Mammary epithelial cell (primary cell): ENCODE measurements at places on chromosomes 4 and X.

DNA sequence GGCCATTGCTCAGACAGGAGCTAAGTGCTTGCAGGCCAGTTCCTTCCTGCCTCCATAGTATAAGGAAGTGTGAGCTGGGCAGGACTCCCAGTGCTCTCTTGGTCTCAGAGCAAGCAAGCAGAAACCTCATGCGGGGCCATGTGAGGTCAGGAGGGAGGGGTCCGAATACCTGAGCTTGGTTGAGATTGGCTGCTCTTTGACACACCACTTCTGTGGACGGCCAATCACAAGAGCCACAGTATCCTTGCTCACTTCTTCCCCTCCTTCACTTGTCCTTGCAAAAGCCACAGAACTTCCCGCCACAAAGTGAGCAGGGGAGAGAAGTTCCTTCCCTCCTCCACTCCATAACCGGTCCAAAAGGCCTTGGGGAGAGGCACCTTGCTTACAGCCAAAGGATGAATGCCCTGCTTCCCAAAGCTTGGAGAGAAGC, 56.7 kb downstream of the PRPS1 start:
- DNase-seq, result peak; percentile 65

GRCh38 chrX:15242899-15243555, 26.9 kb downstream of the ASB9 start:
- peak; percentile 43 for DNase-seq

DNA sequence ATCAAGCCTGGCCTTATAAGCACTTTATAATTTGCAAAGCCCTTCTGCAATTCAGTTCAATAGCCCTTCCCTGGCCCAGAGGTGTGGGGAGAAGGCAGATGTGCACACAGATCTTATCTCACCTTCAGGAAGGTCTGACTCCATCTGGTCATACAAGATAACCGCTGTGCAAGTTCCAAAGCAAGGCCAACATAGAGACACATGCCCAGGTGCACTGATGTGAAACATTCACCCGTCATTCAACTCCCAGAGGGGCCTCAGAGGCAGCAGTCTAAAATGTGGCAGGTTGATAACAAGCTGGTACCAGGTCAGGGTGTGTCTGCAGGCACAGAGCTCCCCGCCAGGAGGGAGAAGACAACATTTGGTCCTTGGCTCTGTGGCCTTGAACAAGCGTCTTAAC, 10.9 kb upstream of the WFS1 start:
- no peak for DNase-seq

DNA sequence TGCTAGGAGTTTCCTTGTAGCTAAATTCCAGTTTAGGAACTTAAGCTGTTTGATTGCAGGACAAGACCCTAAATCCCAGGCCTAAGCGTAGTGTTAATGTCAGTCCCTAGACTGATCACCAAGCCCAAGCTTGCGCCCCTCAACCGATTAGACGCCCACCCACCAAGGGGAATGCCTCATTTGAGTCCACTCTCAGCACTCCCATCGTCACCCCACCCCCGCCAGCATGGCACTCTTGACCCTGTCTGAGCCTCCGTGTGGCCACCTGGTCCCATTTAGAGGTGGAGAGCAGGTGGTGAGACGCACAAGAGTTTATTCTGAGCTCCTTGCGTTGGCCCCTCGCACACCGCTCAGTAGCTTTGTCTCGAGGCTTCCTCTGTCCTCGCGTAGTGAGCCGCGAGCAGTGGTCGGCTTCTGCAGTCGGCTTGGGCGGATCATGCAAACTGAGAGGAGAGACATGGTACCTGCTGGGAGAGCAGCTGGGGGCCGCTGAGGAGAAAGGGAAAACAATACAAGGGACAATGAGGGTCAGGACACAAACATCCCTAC, 48.5 kb upstream of the ZNF157 start:
- DNase-seq, result no peak

DNA sequence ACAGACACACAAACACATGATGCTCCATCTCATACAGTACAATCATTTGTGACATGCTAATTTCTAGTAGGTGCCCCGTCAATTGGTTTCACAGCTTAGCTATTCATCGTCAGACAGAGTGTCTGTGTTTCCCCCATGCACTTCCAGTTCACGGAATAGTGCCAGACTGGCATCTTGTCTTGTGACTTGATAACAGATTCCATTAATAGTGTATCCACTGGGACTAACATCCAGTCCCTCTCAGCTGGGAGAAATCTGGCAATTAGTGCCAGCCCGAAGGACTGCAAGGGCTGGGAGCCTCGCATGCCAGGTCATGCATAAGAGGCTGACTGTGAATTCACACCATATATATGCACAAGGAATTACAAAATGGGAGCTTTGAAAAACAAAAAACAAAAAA, 20.2 kb upstream of the GATB start:
- DNase-seq, result no peak

DNA sequence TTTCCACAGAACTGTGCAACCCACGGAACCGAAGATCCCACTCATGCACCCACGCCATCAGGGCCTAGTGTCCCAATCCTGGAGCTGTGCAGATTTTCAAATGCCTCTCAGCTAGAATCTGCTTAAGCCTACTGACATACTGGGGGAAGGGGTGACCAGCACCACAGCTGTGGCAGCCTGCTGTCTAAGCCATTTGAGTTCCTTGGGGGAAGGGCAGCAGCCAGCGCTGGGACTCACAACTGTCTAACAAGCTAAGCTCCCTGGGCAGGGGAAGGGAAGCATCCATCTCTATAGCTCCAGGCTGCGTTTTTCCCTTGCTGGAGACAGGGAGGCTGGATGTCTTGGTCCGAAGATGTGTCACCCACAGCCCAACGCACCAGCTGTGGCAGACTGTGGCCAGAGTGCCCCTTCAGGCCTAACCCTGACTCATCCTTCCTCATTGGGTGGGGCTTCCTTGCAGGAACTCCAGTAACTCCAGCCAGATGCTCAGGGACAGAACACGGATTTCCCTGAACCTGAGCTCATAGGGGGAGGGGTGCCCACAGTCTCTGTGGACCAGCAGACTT, 194.8 kb downstream of the CHRDL1 start:
- no peak for DNase-seq

DNA sequence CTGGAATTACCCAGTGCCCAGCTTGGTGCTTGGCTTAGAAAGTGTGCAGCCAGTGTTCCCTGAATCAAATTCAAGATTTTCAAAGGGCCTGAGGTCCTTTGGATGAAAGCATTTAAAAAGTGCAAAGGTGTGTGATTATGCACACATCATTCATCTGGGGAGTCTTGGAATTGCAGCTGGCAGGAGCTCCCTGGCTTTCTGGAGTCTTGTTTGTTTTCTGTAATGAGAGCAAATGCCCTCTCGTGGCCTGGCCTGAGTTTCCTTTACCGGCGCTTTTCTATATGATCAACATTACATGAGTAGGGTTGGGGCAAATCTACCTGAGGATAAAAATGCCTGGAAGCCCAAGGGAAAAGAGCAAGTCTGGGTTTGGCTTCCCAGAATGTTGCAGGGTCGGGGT, 24.6 kb upstream of the SORCS2 start:
- DNase-seq, result no peak

GRCh38 chrX:124234348-124234747, 98.1 kb upstream of the TEX13D start:
- no peak for DNase-seq

DNA sequence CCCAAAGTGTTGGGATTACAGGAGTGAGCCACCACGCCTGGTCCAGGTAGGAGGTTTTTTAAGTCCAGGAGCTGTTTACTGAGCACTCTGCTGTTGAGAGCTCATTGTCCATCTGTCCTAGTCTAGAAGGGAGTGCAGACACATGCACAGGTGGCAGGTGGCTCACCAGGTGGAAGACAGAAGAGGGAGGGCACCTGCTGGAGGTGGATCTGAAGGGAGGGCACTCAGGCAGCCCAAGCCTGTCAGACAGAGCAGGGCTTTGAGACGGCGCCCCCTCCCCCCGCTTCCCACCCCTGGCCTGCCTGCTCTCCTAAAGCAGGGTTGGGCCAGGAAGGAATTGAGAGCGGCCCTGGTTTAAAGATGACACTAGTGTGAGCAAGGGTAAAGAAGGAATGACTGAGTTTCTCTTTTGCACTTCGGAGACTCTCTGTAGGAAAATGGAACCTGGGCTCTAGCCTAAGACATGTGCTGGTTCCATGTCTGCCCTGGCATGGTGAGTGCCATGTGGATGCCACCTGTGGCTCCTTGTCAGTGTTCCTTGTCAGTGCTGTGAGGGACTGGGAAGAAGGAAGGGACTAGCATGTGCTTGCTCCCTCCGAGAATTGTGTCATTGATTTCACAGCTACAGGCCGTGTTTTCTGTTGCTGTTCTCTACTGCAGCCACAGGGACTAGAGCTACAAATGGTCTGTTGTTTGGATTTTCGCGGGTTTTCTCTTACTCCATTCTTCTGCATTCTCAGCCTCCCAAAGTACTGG, 108.6 kb downstream of the TNIP2 start:
- no peak for DNase-seq

- no peak for DNase-seq
Measured at GRCh38 chr4:74379912-74380311, 15.0 kb downstream of the EREG start.

- no peak for DNase-seq
Measured at GRCh38 chrX:34859191-34859590, 83.4 kb upstream of the FAM47B start.

DNA sequence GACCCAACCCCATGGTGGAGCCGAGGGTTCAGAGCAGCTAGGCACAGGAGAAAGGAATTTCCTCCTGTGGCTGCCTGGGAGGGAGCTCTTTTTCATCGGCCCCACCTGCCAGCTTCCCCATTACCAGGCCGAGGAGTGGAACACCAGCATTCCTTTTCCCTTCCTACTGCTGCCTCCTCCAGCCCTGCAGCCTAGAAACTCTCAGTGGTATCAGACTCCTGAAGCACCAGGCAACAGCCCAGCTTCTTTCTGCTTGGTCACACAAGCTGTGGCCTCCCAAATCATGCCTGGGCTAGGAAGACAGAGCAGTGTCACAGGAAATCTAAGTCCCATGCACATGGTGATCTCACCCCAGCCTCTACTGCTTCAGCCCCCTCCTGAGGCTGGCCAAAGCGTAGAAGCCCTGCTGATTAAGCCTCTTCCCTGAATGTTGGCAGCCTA, 30.1 kb downstream of the RTL5 start:
- DNase-seq, result no peak

- DNase-seq, result no peak
Measured at GRCh38 chrX:142998447-142999198, 27.1 kb upstream of the SPANXN4 start.
